ENCODE measurements at places on chromosomes 1 and 21. TPM values are rescaled to one million over a fixed set of nuclear protein-coding genes. Genes with fewer than 3 reads are reported as not detected.
A peak's percentile ranks its signal among the peaks of the same experiment; 100 is the strongest.

The PODN gene
- 0.56 TPM for total RNA-seq

The SLC35F3 gene
- under 0.01 TPM for total RNA-seq

DNA sequence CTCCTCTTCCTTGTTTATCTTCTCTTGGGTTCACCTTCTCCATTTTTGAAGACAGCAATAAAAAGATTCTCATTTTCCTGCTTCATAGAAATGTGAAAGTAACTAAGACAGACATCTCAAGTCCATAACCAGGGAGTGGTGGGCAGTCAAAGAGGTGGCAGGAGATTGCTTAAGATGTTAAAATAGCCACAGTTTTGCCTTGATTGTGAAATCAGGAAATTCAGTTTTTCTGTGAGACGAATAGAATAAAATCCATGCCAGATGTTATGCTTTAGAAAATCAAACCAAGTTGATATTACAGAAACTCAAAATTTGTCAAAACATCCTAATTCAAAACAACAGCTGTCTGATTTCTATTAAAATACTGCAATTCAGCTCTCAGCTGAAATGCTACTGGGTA, 57.2 kb downstream of the TNN start:
- DNase-seq, result no peak
- H3K4me1 ChIP-seq, result no peaks in the 10 kb centered on the region
- no peak overlapping the region for H3K27ac ChIP-seq
- no peaks in the 10 kb centered on the region for H3K36me3 ChIP-seq

DNA sequence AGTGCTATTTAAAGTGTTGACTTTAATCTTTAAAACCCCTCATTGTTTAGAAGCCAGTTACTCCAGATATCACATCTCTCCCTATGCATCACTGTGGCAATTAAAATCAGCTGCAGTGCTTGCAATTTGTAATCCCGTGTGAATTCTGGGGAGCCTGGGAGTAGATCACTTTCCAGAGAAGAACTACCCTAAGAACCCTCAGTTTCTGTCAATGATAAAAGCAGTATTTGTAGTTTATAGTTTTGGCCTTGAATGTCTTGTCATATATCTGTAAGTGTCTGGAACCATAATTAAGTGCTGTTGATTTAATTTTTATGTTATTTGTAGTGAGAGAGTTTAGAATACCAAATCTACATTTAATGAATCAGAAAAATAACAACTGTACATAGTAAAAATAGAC, 5.5 kb upstream of the SPAG17 start:
- no peaks in the 10 kb centered on the region for H3K4me1 ChIP-seq
- no peaks in the 10 kb centered on the region for H3K27me3 ChIP-seq
- no peaks in the 10 kb centered on the region for H3K36me3 ChIP-seq
- no peak for DNase-seq
- no peak overlapping the region for H3K4me3 ChIP-seq

GRCh38 chr1:206975306-206975705, 5.0 kb upstream of the FCAMR start:
- no peaks in the 10 kb centered on the region for H3K4me1 ChIP-seq
- DNase-seq, result no peak
- no peaks in the 10 kb centered on the region for H3K36me3 ChIP-seq

DNA sequence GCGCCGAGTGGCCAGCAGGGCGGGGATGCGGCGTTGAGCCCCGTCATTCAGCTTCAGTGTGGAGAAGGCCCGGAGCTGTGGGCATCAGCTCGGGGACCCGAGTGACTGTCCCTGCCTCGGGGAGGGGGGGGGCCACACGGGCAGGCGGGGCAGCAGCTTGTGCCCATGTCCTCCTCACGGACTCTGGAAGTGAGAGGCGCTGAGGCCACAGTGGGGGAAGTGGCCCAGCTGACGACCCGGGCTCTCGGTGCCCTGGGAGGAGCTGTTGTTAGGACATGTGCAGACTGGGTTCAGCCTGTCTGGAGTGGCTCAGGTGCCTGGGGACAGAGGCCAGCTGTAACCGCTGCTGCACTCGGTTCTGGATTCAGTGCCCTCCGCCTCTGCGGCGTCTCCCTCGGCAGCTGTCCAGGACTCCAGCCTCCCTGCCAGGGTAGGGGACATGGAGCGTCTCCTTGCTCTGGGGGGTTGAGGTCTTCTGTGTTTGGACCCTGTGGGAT, 71.1 kb downstream of the SKI start:
- peaks cover 35% of the 10 kb centered on the region for H3K4me1 ChIP-seq
- no peak for DNase-seq
- peaks cover 18% of the 10 kb centered on the region for H3K36me3 ChIP-seq
- no peak overlapping the region for H3K4me3 ChIP-seq

GRCh38 chr1:32182060-32182459, 2.6 kb downstream of the TXLNA start:
- H3K4me3 ChIP-seq, result no peak overlapping the region
- DNase-seq, result peak; percentile 31
- H3K27me3 ChIP-seq, result no peaks in the 10 kb centered on the region
- peaks cover 38% of the 10 kb centered on the region for H3K36me3 ChIP-seq

The DDX59 gene
- total RNA-seq, result 11.1 TPM

GRCh38 chr1:27299385-27300271, 22.3 kb upstream of the TMEM222 start:
- H3K27me3 ChIP-seq, result no peaks in the 10 kb centered on the region
- H3K27ac ChIP-seq, result peak overlapping the region; percentile 95
- peaks cover 27% of the 10 kb centered on the region for H3K4me1 ChIP-seq

- peaks cover 5% of the 10 kb centered on the region for H3K27me3 ChIP-seq
- DNase-seq, result no peak
- no peaks in the 10 kb centered on the region for H3K4me1 ChIP-seq
- H3K36me3 ChIP-seq, result no peaks in the 10 kb centered on the region
- no peak overlapping the region for H3K27ac ChIP-seq
These were observed 54.1 kb upstream of the ABCG1 start for GRCh38 chr21:42164818-42165217.

Measured in IMR-90 (cell line).